Type B pancreatic cell (in vitro differentiated cells): ENCODE measurements at places on chromosomes 6 and 20.

DNA sequence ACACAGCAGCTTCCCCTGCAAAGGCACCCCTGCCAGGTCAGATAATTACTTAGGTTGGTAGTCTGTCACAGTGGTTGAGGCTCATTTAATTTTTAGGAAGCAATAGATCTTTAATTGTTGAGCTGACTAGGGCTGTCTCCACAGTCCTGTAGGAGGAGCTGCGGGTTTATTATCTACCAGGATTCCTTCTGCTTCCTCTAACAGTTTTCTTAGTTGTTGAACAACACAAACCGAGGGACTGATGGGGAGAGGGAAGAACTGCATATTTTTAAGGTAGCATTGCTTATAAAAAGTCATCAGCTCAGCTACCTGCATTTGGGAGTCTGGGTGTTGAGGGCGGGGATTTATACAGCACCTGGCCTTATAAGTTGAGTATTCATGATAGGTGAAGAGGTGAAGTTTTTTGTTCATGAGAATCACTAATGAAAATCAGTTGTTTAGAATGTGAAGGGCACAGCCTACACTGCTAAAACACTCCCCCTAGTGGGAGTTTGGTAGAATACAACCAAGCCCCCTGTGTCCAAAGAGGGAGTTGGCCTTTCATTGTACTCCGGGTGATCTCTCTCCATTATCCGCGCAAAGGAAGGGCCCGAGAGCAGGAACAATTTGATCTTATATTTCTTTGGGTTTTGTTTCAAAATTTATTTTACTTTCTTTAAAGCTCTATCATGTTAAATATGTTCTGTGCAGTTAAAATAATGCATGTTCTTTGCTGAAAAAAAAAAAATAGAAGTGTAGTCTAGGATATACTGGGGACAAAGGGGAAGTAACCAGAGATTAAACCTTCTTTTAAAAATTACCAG, 69.6 kb downstream of the SSR1 start:
- no peak for DNase-seq

DNA sequence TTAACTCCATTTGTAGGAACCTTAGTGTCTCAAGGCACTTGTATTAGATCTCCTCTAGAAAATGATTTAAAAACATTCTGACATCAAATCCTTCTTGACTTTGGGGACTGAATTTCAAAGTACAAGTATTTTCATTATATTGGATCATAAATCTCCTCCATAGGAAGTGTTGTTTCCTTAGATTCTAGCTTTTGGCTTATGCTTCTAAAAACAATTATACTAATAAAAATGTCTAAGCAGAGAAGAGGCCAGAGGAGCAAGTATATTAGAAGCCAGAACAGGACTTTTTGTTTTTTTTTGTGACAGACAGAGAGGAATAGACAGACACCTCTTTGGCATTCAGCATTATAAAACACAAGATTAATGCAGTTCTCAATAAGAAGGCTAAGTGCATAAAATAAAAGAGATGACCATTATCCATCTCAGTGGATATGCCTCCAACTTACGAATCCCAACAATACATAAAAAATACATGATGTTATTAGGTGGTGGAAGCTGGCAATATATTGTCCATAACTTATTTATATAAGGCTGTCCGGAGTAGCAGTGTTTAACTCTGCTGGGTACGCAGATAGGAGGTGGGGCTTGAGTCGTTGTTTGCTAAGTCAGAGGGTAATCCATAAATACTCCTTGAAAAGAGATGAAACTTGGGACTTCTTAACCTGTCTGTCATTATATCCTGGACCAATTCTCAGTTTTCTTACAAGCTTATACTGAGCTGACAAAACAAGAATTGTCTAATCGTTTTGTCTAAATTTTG, 31.9 kb upstream of the NOX3 start:
- DNase-seq: no peak

DNA sequence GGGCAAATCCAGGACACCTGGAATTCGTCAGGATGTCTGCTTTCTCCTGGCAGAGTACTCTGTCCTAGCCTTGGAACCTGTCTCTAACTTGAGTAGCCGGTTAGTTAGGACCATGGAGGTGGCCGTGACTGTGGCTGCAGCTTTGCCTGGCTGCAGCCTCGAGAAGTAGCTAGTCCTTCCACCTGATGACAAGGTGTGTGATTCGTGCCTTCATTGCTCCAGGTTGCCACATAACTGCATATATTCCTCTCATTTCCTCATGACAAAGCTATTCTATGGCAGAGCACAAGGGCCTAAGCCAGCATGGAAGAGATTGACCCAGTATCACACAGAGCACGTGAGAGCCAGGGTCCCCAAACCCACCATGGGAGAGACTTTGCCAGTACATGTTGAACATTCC, 39.8 kb upstream of the KIF25 start:
- no peak for DNase-seq

DNA sequence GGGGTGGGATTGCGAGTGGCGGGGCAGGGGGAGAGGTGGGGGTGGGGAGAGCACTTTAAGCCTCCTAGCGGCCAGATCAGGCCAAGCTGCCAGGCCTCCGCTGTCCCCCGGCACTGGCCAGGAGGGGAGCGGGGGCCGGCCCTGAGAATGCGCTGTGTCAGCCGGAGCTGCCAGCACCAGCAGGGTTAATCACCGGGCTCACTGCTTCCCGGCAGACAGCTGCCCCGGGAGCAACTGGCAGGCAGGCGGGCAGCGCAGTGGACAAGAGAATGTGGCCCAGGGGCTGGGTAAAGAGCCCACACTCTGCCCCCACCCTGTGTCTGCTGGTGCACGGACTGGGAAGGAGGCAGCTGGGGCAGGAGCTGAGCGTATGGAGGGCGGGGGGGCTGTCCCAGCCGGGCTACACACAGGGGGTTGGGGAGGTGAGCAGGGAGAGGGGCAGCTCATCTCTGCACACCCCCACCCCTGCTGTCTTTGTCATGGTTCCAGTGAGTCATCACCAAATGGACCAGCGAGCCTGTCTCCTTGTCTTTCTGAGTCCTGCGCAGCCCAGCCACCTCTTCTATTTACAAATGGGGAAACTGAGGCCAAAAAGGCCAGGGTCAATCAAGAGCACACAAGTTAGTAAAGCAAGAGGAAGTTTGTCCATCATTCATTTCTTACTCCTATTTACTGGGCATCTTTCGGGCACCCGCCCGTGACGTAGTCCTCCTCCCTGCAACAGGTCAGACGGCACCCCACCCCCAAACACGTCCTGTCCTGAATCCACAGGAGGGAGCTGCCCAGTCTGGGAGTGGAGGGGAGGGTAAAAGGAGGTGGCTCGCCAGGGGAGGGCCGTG, 2.1 kb upstream of the LAMA5 start:
- no peak for DNase-seq

- no peak for DNase-seq
These were observed 3.4 kb downstream of the GMNN start for GRCh38 chr6:24778121-24778520.

DNA sequence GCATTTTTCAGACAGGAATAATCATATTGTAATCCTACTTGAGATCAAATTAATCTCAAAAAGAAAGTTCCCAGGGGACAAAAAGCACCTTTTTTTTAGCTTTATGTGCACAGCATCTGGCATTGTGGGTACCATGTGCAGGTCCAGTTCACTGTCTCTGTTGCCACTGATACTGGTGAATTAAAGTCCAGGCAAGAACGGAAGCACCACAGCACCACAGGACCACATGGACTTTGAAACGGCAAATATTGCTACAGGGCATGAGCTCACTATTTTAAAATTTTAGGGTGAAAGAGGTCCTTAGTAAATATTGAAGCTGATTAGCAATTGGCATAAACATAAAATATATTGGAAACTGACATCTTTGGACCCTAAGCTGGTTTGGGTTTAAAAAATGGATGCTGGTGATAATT, 709.0 kb downstream of the EPM2A start:
- DNase-seq: no peak

DNA sequence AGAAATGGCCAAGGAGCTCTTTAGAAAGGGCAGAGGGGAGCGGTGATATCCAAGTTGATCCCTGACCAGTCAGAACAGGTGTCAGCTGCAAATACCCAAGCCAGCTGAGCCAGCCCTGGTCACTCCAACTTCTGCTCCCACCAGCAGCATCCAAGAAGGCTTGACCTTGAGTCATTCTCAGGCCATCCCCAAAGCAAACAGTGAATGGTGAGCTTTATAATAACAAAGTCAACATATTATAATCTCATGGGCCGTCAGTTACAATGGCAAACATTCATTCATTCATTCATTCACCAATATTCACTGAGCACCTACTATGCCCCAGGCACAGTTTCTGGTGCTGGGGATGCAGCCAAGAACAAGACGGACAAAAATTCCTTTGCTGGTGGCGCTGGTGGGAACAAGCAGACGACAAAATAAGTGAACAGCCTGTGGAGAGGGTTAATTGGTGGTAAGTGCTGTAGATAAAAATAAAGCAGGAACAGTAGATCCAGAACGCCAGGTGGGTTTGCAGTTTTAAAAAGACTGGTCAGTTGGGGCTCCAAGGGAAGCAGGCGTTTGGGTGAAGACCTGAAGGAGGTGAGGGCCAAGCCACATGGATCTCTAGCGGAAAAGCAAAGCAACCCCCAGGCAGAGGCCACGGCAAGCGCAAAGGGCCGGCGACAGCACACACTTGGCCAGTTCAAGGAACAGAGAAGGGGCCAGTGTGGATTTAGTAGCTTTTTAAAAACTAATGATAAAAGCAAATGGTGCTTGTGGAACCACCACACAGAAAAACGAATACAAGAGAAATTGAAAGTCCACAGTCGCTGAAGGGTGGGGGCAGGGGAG, 131.8 kb upstream of the PTPN1 start:
- no peak for DNase-seq

DNA sequence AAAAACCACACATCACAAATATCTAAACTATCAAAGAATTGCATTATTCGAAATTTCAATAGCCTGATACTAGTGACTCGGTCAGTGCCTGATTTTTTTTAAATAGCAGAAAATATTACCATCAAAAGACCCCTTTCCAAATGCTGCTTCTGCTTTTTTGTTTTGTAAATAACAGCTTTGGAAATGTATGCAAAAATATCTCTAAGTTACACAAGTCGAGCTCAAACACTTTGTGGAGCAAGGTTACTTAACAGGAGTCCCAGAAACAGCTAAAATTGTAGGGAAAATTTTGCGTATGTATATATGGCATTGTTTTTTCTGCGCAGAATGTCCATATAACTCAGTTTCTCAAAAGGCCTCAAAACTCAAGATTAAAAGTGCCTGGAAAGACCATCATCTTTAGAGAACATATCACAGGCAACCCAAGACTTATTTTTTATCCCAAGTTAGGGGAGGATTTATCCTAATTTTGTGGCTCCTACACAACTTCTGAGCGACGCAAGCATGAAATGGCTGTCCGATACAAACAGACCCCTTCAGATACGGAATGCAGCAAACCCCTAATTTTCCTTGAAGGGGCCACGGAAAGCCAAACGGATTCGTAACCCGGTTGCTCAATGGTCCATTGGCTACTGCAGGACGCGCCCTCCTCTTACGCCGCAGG, 1.3 kb downstream of the CEP85L start:
- DNase-seq: no peak

DNA sequence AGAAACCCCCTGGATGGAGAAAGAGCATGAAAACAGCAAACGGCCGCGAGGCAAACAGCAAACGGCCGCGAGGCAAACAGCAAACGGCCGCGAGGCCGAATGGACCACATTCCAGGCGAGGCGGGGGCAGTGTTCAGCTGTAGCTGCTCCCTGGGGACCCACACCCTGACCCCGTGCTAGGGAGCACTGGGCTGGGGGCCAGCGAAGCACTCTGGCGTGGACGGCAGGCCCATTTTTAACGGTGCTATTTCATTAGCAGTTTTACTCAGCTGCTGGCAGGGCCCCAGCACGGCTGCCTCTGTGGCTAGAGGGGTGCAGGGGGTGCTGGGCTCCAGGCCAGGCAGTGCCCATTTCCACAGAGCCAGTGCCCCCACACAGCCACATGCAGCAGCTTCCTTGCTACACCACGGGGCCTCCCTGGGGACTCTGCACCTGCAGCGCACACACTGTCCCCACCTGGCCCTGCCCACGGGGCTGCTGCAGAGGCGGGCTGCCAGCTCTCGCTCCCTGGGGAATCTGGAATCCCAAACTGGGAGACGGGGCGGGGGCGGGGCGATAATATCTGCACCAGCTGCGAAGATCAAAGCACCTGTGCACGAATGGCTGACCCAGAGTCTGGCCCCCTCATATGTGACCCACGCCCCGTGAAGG, 35.6 kb upstream of the SLCO4A1 start:
- DNase-seq: no peak

DNA sequence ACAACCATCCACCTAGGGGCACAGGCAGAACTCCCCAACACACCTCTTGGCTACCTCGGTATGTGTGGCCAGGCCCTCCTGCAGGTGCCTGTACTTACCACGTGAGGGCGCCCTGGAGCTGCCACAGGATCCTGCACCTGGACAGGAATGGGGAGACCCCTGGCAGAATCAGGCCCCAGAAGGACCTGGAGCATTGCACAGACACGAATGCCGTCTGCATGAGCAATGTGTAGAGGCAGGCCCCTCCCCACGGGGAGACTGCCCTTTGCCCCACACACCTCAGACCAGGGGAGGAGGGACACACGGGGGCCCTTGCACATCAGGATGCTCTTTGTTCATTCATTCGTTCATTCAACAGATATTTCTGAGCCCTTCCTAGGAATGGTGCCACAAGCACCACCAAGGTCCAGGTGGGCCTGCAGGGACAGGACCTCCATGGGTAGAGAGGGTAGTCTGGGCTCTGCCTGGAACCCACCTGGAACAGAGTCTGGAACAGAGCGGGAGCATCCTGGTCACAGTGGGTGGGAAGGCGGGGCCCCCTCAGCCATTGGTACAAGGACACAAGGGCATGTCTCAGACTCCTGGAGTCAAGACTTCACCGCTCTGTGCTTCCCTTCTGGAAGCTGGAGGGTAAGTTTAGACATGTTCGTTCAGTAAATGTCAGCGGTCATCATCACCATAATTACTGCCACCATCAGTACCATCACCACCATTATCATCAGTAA, 32.3 kb downstream of the YTHDF1 start:
- DNase-seq: no peak

DNA sequence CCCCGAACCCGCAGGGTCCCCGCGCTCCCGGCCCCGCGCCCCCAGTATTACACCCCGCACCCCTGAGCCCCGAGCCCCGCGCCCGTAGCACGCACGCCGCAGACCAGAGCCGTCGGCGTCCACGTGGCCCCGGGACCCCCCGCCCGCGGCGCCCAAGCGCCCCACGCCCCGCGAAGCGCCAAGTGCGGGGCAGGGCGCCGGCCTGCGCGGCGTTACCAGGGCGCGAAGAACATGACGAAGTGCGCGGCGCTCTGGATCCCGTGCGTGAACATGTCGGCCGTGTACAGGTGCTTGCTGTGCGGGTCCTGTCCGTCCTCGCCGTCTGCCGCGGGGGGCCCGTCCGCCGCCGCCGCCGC, 312 bp downstream of the TXNDC5 start:
- DNase-seq: no peak

DNA sequence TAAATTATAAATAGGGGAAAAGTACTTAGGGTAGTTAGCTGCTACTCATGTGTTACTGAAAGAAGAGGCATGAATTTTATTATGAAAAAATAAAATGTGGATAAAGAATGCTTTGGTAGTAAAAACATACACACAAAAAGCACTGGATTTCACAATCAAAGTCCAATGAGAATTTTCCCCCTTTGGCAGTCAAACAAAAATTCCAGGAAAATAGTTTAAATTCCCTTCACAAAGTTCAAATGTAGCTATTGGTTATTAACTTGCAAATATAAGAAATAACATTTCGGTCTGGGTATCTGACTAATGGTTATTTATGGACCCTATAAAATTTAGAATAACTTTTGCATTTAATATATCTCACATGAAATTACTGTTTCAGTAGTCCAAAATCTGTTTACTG, 210.4 kb downstream of the FOXC1 start:
- DNase-seq: no peak

GRCh38 chr6:107533415-107534059, 43.6 kb downstream of the SOBP start:
- no peak for DNase-seq
